Stimulated activated CD4-positive, alpha-beta T cell treated with anti-CD3 and anti-CD28 coated beads, Interleukin-15, amount 100 ng/mL, for 24 hours (primary cell): ENCODE measurements at places on chromosomes 4 and X.

GRCh38 chr4:7157666-7158065, 34.7 kb upstream of the SORCS2 start:
- no peak for DNase-seq

DNA sequence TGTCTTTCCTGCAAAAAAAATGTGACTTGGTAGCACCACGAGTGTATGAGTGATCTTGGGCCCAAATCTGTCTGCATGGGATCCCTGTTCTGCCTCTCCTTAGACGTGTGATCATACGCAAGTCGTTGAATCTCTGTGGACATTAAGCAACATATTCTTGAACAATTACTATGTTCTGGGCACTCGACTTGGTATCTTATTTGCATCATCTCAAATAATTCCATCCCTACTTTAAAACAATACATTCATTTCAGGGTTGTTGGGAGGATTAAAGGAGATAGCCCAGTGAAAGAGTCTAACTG, 145.4 kb upstream of the CPEB2 start:
- no peak for DNase-seq

DNA sequence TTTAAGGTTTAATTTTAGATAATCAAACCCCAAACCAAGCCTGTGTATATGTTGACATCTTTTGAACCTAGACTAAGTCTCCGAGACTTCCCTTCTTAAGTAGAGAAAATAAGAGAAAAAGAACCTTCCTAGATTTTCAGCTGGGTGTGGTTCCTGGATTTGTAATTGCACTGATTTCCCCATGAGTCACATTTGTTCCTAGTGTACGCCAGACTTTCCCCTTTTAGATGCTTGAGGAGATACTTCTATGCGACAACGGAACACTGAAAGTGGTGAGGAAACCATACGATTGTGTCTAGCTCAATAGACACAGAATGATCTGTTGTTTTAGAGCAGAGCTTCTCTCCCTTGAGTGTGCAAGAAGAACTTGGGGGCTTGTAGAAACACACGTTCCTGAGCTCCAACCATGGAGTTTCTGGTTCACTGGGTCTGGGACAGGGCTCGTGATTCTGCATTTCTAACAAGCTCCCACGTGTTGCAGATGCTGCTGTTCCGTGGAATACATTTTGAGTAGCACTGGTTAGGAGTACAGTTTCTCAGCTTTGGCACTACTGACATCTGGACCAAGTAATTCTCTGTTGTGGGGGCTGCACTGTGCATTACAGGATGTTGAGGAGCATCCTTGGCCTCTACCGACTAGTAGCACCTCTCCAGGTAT, 87.1 kb downstream of the AMELX start:
- no peak for DNase-seq

DNA sequence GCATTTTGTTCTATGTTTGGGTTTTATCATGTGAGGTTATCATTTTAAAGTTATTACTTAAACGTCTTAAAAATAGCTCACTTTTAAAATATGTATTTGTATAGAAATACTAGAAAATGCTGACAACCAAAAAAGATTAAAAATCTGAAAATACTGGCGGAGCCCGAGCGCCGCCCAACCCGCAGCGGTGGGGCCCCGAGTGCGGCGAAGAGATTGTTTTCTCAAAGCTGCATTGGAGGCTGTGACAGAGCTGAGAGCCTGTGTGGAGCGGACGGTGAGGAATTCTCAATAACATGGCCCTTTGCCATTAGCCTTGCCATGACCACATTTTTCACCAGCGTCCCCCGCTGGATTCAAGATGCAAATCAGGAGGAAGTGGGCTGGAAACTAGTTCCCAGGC, 255.4 kb downstream of the NKX6-1 start:
- DNase-seq, result no peak
